ENCODE measurements at places on chromosomes 3 and 15. TPM values are rescaled to one million over a fixed set of nuclear protein-coding genes. Genes with fewer than 3 reads are reported as not detected.

Gene ECE2
- not detected for total RNA-seq

Gene HRG
- not detected for total RNA-seq

Gene SMARCC1
- total RNA-seq, result 23.6 TPM

Gene PARP9
- total RNA-seq, result 22.8 TPM

Gene GOLGA8T
- total RNA-seq, result not detected
